NK-92 treated with Interleukin-12 subunit alpha and Interleukin-12 subunit beta, amount 100 ng/mL, for 24 hours (cell line): ENCODE measurements at places on chromosomes 4 and X.

GRCh38 chrX:136168929-136169735 is 21.8 kb downstream of the FHL1 start:
- DNase-seq: no peak

DNA sequence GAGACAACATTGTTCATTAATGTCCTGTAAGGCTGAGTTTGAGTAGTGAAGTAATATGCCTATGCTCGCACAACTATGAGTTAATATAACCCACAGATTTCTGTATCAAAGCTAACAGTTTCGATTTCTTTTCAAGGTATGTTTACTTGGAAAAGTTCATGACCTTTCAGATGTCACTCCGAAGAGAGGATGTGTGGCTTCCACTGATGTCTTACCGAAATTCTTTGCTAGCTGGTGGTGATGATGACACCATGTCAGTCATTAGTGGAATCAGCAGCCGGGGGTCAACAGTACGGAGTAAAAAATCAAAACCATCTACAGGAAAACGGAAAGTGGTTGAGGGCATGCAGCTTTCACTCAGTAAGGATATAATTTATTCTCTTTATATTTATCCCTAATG is 124.9 kb downstream of the STAG2 start:
- no peak for DNase-seq

- no peak for DNase-seq
Measured at GRCh38 chr4:119116021-119116420, 19.6 kb upstream of the MYOZ2 start.

DNA sequence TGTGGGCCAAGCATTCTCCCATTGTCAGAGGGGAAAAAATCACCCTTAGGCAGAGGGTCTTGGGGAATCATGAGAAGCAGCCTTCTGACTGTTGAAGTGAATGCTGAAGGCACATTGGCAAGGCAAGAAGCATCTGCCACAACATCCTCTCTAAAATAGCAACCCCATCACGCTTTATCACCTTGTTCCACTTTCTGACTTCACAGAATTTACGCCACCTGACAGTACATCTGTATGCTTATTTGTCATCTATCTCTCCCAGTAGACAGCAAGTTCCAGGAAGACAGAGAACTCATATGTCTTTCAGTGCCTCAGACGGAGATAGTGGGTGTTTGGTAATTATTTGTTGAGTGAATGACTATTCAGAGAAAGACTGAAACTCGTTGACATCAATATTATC is 68.4 kb upstream of the SCML1 start:
- DNase-seq: no peak

DNA sequence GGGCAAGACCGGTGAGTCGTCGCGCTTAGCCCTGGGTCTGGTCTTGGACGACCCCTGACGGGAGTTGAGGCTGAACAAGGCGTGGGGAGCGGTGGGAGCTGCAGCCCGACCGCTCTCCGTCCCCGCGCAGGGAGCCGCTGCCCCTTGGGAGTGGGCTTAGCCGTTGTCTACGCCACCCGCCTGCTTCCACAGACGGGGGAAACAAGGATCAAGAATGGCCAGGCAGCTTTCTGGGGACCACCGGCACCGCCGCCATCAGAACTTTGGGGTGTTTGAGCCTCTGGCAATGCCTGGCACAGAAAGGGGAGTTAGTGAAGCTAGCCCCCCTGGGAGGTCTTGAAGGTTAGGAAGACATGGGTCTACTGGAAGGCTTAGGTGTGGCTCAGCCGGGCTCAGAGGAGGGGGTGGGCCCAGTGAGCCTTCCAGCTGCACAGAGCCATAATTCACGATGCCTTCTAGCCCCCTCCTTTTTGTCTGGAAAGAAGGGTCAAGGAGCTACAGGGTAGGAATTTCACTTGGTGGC is 583 bp downstream of the RASL11B start:
- DNase-seq: no peak

DNA sequence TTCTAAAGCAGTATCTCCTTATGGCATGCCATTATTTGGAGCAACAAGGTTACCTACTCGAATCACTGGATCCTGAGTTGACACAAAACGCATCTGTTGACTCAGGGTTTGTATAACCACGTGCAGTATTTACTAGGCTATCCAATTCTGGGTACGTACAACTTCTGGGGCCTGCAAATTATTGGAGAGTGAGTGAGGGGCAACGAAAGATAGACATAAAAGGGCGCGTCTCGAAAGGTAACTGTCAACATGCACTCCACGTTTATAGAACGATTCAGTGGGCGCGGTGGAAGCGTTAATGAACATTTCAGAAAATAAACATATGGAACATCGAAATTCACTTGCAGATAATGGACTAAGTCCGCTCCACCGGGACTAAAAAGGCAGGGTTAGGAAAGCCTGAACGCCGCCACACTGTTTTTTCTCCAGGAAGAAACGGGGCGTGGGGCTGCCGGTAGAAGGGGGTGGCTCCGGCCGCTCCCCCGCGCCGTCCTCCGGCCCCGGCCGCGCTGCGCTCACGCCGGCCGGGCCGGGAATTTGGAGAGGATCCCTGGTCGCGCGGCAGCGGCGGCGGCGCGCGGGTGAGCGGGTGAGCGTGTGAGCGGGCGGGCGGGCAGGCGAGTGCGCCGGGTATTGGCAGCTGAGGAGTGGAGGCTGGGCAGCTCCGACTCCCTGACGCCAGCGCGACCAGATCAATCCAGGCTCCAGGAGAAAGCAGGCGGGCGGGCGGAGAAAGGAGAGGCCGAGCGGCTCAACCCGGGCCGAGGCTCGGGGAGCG is at the start of gene SMAD1:
Gene SMAD1, plus strand, starts transcription at position 690 of the 778 bp plus-strand sequence. CDS start 32,761 bp downstream, outside the sequence.
- DNase-seq: no peak

DNA sequence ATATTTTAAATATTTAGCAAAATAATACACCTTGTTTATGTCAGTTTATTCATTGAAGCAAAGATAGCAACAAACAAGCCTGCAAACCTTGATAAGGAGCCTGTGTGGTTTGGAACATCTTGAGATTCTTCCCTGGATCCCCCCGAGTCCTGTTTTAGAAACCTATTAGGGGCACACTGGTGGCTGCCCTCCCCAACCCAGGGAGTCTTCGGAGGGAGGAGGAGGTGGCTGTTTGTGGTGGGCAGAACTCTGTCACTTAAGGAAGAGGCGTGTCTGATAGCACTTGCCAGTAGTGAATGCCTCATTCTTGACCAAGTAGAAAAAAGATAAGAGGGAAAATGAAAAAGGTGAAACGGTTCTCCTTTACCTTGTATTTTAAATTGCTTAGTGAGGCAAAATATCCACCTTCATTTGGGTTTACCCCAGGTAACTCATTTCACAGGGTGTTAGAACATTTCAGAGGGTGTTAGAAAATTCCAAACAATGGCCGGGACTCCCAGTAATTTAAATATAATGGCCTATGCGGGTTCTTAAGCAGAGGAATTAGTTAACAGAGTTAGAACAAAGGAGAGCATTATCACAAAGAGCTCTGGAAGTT is 10.4 kb downstream of the KIT start:
- DNase-seq: no peak

DNA sequence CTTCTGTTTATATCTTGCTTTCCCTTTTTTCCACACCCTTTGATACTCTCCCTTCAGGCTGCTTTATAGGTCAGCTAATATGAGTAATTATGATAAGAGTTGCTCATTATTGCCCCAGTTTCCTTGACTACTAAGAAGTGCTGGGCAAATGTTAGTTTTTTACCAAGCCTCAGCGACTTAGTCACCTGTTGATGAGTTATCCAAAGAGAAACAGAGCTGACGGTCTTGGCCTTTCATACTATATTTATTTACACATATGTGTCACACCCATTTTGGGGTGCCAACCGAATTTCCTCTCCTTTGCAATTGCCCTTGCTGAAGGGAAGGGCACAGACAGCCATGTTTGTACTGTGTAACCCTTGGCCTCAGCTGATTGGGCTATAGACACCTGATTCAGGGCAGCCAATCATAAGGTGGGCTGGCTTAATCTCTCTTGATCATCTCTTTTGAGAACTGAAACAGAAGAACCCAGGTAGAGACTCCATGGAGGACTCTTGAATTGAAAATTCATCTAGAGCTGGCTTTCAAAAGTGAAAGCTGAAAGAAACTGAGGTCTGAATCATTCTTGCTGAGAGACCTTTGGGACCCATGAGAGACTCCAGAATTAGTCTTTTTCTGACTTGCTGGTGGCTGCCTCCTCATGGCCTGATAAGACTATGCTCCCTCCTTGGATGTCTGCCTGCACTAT is 111.7 kb upstream of the RPS6KA3 start:
- peak; percentile 3 for DNase-seq

- DNase-seq: no peak
Measured at GRCh38 chrX:136121788-136122187, 25.5 kb upstream of the FHL1 start.

DNA sequence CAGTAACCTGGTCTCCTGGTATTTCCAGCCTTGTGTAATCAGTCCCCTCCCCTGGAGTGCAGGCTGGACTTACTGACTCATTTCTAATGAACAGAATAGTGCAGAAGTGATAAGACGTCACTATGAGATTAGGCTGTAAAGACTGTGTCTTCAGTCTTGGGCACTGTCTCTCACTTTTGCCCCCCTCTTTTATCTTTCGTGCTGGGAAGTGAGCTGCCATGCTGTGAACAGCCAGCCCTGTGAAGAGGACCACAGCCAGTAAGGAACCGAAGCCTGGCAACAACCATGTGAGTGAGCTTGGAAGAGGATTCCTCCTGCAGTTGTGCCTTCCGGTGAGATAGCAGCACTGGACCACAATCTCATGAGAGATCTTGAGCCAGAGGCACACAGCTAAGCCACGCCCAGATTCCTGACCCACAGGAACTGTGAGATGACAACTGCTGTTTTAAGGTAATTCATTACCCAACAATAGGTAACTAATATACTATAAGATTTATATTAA is 67.5 kb upstream of the GPR34 start:
- DNase-seq: no peak

GRCh38 chrX:64805683-64806082 is 170.6 kb downstream of the ZC4H2 start:
- no peak for DNase-seq

DNA sequence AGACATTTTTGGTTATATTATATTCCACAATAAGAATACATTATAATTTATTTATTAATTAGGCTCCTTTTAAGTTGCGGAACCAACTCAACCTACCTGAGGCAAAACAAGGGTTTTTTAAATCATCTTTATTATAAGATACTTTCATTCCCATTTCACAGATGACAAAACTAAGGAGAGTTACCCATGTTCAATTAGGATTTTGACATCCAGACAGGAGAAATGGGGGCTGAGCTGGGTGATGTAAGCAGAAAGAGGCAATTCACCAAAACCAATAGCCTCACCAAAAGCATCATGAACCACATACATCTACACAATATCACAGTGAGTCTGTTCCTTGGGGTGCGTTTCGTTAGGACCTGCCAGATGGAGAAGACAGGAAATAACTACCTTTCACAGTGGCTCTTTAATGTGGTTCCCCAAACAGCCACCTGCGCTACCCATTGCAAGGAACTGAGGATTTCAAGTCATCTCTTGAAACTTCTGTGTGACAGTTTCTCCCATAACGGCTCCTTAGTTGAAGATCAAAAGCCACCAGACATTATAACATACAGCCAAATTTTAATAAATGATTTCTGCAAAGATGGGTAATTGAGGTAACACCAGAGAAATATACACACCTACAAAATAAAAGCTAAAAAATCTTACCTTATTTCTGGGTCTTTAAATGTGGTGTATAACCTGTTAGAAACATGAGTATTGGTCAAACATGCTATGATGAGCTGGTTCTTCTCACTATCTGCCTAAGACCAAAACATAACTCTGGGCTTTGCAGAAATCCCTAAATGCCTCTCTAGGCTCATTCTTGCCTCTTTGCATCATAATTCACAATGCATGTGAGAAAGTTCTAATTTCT is 190.6 kb upstream of the LEF1 start:
- no peak for DNase-seq

- no peak for DNase-seq
Measured at GRCh38 chr4:151854731-151855130, 93.9 kb upstream of the GATB start.

GRCh38 chr4:126086041-126086440 is 771.3 kb downstream of the FAT4 start:
- DNase-seq: no peak

GRCh38 chrX:75115707-75116413 is 40.2 kb downstream of the ABCB7 start:
- no peak for DNase-seq
